ENCODE measurements at places on chromosomes 1 and 21. TPM values are rescaled to one million over a fixed set of nuclear protein-coding genes. Genes with fewer than 3 reads are reported as not detected.

Gene KRTAP12-2
- polyA plus RNA-seq, result not detected

Gene CDK18
- 0.95 TPM for polyA plus RNA-seq

Gene COL16A1
- not detected for polyA plus RNA-seq

Gene RSPO1
- polyA plus RNA-seq, result not detected

Gene BEST4
- polyA plus RNA-seq, result 0.94 TPM

Gene CAPN2
- polyA plus RNA-seq, result 140 TPM

Gene CD1C
- polyA plus RNA-seq, result 179 TPM

Gene GPR25
- 41.1 TPM for polyA plus RNA-seq

Data from IgD-negative memory B cell (primary cell).